ENCODE measurements at places on chromosomes 1 and 21. TPM values are rescaled to one million over a fixed set of nuclear protein-coding genes. Genes with fewer than 3 reads are reported as not detected.

DNA sequence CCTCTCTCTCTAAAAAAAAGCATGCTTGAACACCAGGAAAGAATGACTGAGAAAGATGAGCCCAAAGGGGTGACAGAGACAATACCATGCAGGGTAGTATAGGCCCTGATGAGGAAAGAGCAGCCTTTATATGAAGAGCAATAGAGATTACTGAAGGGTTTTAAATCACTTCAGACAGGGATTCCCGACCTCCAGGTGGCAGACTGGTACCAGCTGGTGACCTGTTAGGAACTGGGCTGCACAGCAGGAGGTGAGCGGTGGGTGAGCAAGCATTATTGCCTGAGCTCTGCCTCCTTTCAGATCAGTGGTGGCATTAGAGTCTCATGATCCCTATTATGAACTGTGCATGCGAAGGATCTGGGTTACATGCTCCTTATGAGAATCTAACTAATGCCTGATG is 30.8 kb upstream of the GTF2B start:
- no peak overlapping the region for H3K4me3 ChIP-seq
- H3K36me3 ChIP-seq = no peaks in the 10 kb centered on the region
- DNase-seq = no peak
- no peak overlapping the region for H3K27ac ChIP-seq
- H3K4me1 ChIP-seq = no peaks in the 10 kb centered on the region
- H3K27me3 ChIP-seq = no peaks in the 10 kb centered on the region

The FAM167B gene
- 15.2 TPM for total RNA-seq

The RGL1 gene
- 52.6 TPM for total RNA-seq

GRCh38 chr1:243483071-243483771 is 227.4 kb downstream of the SDCCAG8 start:
- H3K4me1 ChIP-seq = peaks cover 8% of the 10 kb centered on the region
- peaks cover 11% of the 10 kb centered on the region for H3K27me3 ChIP-seq
- H3K4me3 ChIP-seq = peak overlapping the region; percentile 19
- H3K27ac ChIP-seq = no peak overlapping the region
- DNase-seq = no peak

Measured in left lung (tissue), 14 donors.